ENCODE measurements at places on chromosomes 12 and 14. TPM values are rescaled to one million over a fixed set of nuclear protein-coding genes. Genes with fewer than 3 reads are reported as not detected.

GRCh38 chr14:98385851-98386250 lies 886.1 kb downstream of the BCL11B start:
- no peak overlapping the region for H3K4me3 ChIP-seq
- no peak overlapping the region for H3K27ac ChIP-seq
- no peaks in the 10 kb centered on the region for H3K4me1 ChIP-seq
- H3K27me3 ChIP-seq: no peaks in the 10 kb centered on the region

GRCh38 chr12:128940090-128940888 lies 87.0 kb downstream of the GLT1D1 start:
- H3K27ac ChIP-seq: no peak overlapping the region
- DNase-seq: no peak
- no peak overlapping the region for H3K4me3 ChIP-seq
- no peaks in the 10 kb centered on the region for H3K36me3 ChIP-seq
- no peaks in the 10 kb centered on the region for H3K4me1 ChIP-seq

DNA sequence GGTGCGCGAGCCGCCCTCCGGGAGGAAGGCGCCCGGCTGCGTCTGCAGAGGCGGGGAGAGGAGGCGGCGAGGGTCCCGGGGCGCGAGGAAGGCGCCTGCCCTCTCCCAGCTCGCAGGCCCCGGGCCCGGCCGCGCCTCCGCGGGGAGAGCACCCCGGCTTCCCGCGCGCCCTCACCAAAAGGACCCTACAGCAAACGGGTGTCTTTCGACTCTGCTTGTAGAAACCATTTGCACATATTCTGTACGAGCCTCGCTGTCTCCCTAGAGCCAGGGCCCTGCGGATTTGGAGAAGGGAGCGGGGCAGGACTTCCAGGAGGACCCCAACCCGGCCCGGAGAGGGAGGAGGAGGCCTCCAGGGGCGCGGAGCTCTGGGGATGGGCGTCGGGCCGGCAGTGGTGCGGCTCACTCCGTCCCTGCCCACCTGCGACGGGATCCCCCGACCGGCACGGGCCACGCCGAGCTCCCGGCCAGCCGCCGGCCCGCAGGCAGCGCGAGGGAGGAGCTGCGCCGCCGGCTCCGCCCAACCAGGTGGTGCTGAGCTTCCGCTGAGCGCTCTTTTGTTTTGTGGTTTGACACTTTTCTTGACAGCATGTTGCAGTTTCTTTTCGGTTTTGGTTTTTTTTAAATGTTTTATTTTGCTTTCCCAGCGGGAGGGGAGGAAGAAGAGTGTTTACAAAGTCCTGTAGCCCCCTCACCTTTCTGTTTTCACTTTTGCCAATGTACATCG lies 103.3 kb upstream of the FKBP4 start:
- H3K4me1 ChIP-seq: no peaks in the 10 kb centered on the region
- DNase-seq: no peak
- H3K27ac ChIP-seq: no peak overlapping the region
- H3K4me3 ChIP-seq: peak overlapping the region; percentile 14

- H3K4me1 ChIP-seq: no peaks in the 10 kb centered on the region
- DNase-seq: no peak
- no peak overlapping the region for H3K4me3 ChIP-seq
- no peaks in the 10 kb centered on the region for H3K27me3 ChIP-seq
- H3K36me3 ChIP-seq: no peaks in the 10 kb centered on the region
Observed at GRCh38 chr14:53462931-53463778, 310.0 kb upstream of the DDHD1 start.

GRCh38 chr12:123938679-123939480 lies 33.8 kb downstream of the CCDC92 start:
- no peak overlapping the region for H3K27ac ChIP-seq
- no peaks in the 10 kb centered on the region for H3K27me3 ChIP-seq
- H3K36me3 ChIP-seq: no peaks in the 10 kb centered on the region
- H3K4me3 ChIP-seq: no peak overlapping the region

DNA sequence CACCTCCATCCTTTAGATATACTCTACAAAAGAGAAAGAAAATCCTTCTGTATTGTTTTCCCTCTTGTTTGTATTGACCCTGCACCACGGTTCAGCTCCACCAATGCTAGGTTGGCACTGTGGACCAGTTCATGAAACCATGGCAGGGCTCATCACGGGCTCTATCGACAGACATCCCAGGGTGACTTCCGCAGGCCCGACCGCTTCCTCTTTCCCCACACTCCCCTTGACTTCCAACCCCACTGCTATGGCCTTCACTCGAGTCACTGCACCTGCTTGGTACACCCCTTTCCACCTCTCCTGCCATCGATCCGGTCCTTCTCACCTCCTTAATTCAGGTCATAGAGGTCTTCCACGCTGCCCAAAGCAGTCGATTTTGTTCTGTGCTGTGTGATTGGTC lies 21.2 kb upstream of the AKAP5 start:
- no peak overlapping the region for H3K4me3 ChIP-seq
- no peak for DNase-seq
- peak overlapping the region; percentile 81 for H3K27ac ChIP-seq
- no peaks in the 10 kb centered on the region for H3K4me1 ChIP-seq
- H3K27me3 ChIP-seq: no peaks in the 10 kb centered on the region

DNA sequence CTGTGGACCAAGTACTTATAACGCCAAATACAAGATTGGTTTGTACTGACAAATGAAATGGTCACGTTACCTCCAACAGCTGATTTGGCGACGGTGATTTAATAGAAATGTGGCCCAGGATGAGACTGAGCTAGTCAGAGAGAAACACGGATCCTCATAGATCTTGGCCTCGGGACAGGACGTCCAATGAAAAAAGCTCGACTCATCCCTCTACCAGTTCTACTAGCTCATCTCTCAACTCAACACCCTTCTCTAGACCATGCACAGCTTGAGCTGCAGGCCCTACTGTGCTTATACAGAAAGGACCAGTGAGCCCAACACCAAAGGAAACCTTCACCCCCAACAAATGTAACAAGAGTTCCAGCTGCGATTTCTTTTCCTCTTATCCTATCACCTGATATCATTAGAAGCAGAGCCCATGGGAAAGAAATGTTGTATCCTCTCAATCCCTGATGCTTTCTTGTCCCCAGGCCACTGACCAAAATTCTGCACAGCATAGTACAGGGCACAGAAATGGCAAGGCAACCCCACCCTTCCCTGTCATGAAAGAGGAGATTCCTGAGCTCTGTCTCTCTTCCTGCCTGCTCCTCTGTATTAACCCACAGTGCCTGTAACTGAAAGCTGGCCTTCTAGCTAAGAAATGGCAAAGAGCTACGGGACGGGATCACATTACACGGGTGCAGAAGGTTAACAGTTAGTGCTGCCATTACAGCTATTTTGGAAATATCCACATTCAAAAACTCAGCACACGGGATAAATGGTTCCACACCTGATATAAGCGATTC lies 39.2 kb downstream of the DICER1 start:
- no peaks in the 10 kb centered on the region for H3K36me3 ChIP-seq
- H3K27me3 ChIP-seq: no peaks in the 10 kb centered on the region
- no peak overlapping the region for H3K27ac ChIP-seq
- no peaks in the 10 kb centered on the region for H3K4me1 ChIP-seq
- DNase-seq: no peak

GRCh38 chr14:102870994-102871831 lies 51.2 kb upstream of the AMN start:
- H3K27ac ChIP-seq: no peak overlapping the region
- no peaks in the 10 kb centered on the region for H3K36me3 ChIP-seq
- no peak overlapping the region for H3K4me3 ChIP-seq

DNA sequence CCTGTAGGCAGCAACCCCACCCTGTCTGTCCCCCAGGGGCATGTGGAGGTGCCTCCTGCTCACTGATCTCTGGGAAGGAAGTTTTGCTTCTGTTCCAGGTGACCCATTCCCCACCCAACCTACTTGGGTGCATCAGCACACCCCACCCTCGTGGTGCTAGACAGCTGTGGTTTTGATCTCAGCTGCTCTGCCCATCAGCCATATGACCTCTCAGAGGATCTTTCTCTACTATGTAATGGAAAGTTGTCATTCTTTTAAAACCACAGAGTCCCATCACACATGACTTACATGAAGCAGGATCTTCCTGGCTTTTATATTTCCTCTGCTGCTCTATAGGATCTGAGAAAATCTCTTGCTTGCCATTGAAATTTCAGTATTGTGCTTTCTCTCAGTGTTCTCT lies 13.5 kb upstream of the KRT82 start:
- H3K27ac ChIP-seq: no peak overlapping the region
- H3K4me3 ChIP-seq: no peak overlapping the region
- H3K36me3 ChIP-seq: no peaks in the 10 kb centered on the region
- no peaks in the 10 kb centered on the region for H3K27me3 ChIP-seq

DNA sequence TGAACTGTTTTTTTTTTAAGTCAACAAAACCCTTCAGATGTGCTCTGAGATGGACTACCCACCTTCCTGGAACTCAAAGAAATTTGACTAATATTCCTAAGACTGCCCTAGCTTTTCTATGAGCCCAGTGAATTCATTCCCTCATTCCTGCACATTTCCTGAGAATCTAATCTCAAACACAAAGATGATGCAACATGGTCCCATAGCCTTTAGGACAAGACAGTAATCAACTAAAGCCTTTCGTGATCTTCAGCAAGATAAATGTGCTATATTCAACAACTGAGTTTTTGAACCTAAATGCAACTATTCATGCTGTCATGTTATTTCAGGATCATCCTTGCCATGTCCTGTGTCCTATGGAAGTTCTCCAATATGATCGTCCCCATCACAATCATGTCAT lies 5.0 kb downstream of the SETD3 start:
- no peaks in the 10 kb centered on the region for H3K4me1 ChIP-seq
- DNase-seq: no peak

GRCh38 chr12:96472384-96472783 lies 17.0 kb upstream of the CFAP54 start:
- H3K4me1 ChIP-seq: no peaks in the 10 kb centered on the region
- no peak overlapping the region for H3K27ac ChIP-seq
- no peaks in the 10 kb centered on the region for H3K27me3 ChIP-seq
- no peaks in the 10 kb centered on the region for H3K36me3 ChIP-seq
- no peak for DNase-seq
- no peak overlapping the region for H3K4me3 ChIP-seq

DNA sequence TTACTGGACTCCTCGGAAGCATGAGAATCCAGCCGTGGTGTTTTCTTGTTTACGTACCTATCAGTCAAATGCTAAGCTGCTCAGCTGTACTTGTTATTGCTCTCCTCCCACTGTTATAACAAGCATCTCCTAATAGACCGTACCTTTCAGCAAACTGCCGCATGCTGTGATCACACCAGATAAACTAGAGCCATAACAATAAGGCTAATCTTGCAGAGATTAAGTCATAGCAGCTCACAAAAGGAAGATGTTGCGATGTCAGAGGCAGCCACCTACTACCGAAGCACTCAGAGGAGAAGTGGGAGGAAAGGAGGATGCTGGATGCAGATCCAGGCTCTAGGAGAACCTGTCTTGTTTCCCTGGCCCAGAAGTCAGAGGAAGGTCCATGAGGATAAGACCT lies 196.0 kb downstream of the GALC start:
- H3K27ac ChIP-seq: no peak overlapping the region
- H3K27me3 ChIP-seq: no peaks in the 10 kb centered on the region
- no peaks in the 10 kb centered on the region for H3K4me1 ChIP-seq

DNA sequence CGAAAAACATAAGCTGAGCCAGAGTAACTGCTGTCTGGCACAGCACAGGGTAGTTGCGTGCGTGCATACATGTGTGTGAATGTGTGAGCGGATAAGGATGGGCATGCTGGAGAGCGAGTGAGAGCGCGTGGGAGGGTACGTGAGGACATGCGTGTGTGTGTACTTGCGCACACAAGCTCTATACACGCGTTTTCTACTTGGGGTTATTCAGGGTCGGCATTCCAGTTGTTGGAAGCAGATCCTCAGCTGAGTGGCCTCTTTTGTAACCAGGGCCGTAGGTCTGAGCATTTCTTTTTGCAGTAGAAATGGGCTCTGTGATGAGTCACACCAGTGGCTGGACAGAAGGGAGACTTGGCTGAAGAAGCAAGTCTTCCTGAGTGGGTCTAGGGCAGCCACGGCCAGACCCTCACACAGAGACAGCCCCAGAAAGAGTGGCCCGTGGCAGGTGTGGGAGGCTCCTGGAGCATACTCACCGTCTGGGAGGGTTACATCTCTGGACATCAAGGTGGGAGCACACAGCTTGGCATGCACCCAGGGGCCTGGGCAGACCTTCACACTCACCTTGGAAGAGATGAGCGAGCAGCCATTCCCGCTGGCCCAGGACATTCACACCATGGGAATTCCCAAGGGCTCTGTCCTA lies 78.0 kb downstream of the LRRC74A start:
- no peak overlapping the region for H3K4me3 ChIP-seq
- peak overlapping the region; percentile 66 for H3K27ac ChIP-seq
- peak; percentile 64 for DNase-seq
- no peaks in the 10 kb centered on the region for H3K27me3 ChIP-seq
- H3K36me3 ChIP-seq: no peaks in the 10 kb centered on the region

DNA sequence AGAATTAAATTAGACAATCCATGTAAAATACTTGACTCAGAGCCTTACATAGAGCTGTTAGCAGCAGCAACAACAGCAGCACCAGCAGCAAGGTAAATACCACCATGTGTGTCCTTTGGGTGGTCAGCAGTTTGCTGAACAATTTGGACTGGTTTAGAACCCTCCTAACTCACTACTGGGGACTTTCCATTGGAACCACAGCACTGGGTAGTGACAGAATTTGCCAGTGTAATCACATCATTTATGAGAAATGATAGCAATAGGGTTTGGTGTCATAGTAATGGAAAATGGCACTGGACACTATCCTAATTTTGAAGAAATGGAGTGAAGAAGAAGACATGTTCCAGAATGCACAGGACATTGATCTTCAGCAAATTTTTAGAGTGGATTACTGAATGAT lies 392.8 kb downstream of the RAD51B start:
- DNase-seq: no peak
- no peak overlapping the region for H3K4me3 ChIP-seq
- no peaks in the 10 kb centered on the region for H3K27me3 ChIP-seq
- peak overlapping the region; percentile 90 for H3K27ac ChIP-seq
- H3K4me1 ChIP-seq: peaks cover 15% of the 10 kb centered on the region
- H3K36me3 ChIP-seq: no peaks in the 10 kb centered on the region

GRCh38 chr14:100239211-100239839 lies 381 bp downstream of the YY1 start:
- H3K27ac ChIP-seq: peak overlapping the region; percentile 95
- peak overlapping the region; percentile 99 for H3K4me3 ChIP-seq
- peaks cover 5% of the 10 kb centered on the region for H3K4me1 ChIP-seq
- no peaks in the 10 kb centered on the region for H3K27me3 ChIP-seq
- DNase-seq: peak; percentile 34

Gene PZP
- not detected for total RNA-seq

Gene ARHGDIB
- 41.5 TPM for total RNA-seq

Gene SCFD1
- total RNA-seq: 206 TPM

Gene IL22
- total RNA-seq: not detected

Gene MORN3
- 1.9 TPM for total RNA-seq

Gene KERA
- total RNA-seq: not detected
